Stimulated activated CD4-positive, alpha-beta T cell treated with anti-CD3 and anti-CD28 coated beads, Interleukin-15, amount 100 ng/mL, for 1 hour (primary cell): ENCODE measurements at places on chromosomes 4 and X.
A peak's percentile ranks its signal among the peaks of the same experiment; 100 is the strongest.

DNA sequence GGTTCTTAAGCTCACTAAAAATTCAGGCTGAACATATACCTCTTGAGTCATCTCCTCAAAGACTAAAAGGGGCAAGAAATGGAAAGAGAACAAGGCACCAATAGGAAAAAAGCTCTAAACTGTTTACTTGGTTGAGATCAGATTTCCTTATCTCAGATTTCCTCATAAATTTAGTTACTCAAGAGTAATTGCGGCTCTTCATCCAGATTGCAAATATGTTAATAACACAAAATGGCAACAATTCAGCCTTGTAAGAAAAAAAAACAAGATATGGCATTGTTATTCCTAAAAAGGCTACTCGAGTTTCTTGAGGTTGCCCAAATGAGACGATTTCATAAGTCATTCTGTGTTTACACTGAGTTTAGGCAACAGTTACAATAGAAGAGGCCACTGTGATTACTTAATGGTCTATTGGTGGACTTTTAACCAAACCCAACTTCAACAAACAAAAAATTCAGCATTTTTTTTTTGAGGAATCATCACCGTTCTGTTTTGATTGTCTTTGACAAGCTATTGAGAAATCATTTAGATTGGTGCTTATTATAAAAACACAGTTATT is 97.9 kb upstream of the PDHA1 start:
- DNase-seq = no peak

GRCh38 chrX:49838374-49838773 is 9.3 kb downstream of the PAGE4 start:
- no peak for DNase-seq

GRCh38 chr4:37719021-37719420 is 32.8 kb upstream of the RELL1 start:
- DNase-seq = no peak

DNA sequence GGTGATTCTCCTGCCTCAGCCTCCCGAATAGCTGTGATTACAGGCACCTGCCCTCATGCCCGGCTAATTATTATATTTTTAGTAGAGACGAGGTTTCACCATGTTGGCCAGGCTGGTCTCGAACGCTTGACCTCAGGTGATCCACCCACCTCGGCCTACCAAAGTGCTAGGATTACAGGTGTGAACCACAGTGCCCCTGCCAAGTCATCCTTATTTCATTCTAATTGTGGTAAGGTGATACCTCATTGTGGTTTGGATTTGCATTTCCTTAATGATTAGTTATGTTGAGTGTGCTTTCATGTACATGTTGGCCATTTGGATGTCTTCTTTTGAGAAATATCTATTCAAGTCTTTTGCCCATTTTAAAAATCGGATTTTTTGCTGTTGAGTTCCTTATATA is 93.0 kb downstream of the USP9X start:
- no peak for DNase-seq

GRCh38 chr4:156799121-156799589 is 172.4 kb downstream of the PDGFC start:
- no peak for DNase-seq

DNA sequence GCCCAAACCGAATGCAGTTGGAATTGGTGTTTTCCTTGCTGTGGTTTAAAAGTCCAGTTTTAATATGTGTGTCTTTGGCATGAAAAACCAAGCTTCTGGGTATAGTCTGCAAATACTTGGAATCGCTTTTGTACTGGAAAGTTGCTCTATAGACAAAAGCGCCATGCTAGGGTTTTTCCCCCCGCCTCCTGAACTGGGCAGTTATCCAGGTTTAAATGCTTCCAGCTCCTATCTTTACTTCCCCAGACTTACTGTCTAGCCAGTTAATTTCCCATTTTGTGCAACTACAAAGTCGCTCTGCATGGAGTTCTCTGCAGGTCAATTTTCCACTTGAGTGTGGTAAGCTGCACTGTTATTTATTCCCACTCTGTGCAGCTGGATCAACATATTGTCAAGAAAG is 2.7 kb downstream of the RASL11B start:
- no peak for DNase-seq

DNA sequence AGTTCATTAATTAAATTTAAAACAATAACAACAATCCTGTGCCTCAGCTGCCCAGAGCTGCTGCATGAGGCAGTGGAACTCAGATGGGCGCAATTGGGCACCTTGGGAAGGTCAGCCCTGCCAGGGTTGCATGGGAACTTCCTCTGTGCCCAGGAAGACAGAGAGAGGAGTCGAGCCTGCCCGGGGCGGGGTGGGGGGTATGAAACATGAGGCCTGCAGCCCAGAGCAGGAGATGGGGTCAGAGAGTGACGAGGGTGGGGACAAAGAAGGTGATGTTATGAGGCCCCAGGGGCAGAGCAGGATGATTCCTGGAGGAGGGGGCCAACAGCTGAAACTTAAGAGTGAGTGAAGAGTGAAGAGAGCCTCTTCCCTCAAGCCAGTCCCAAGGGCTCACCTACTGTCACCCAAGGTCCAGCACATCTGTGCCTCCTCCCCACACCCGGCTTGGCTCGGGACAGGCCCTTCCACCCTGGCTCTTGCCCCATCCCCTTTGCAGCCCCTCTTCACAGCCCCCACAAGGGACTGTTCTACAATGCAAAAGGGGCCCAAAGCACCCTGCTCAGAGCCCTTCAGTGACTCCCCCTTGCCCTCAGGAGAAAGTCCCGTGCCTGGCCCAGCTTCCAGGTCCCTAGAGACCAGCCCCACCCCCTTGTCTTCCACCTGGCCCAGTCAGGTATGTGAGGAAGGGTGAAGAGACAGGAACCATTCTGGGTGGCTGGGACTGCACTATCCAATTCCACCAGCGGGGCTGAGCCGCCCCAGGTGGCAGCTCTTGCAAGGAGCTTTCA is 31.4 kb downstream of the HMX1 start:
- no peak for DNase-seq

DNA sequence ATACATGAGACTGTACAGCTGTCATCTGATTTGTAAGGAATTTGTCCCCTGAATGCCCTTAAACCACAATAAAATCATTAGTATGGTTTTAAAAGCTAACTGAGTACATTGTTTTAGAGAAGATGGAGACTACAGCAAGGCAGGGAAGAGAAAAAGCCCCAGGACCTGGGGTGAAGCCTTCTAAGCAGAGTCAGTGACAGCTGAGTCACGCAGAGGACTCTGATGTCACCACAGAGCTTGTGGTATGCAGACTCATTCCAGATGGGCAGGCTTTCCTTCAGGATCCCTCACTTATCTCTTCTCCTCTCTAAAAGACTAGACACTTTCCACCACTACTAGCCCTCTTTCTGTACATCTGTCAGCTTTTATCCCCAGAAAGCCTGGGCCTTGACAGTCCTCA is 97.1 kb upstream of the ATOH1 start:
- DNase-seq = no peak

DNA sequence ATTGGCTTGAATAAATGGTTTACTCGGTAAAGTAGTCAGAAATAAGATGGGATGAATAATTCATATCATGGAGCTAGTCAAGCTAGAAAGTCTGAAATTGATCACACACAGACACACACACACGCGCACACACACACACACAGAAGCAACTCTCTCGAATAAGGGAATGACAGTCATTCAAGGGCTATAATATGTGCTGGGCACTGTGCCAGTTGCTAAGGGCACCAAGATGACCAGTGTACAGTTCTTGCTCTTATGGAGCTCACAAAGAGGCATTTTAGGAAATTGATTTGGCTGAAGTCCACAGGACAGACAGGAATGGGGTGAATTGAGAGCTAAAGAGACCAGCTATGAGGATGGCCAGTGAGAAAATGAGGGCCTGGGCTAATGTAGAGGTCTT is 34.2 kb upstream of the SH3D19 start:
- no peak for DNase-seq

GRCh38 chr4:61958591-61958990 is 758.5 kb downstream of the ADGRL3 start:
- no peak for DNase-seq

DNA sequence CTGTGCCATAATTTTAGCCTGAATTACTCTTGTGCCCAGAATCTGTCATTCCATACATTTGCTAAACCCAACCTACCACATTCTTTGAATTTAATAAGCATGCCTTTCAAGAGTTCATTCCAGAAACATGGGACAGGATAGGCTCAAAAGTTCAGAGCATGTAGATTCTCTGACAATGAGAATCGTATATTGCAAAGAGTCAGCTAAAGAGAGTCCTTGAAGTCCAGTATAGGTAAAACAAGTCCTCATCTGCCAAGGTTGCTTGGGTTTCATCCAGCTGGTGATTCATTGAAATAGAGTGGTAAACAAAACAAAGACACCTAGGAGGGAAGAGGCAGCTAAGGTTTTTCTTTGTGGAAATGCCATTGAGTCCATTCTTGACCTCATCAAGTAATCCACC is 249.3 kb upstream of the DIPK2B start:
- DNase-seq = no peak

DNA sequence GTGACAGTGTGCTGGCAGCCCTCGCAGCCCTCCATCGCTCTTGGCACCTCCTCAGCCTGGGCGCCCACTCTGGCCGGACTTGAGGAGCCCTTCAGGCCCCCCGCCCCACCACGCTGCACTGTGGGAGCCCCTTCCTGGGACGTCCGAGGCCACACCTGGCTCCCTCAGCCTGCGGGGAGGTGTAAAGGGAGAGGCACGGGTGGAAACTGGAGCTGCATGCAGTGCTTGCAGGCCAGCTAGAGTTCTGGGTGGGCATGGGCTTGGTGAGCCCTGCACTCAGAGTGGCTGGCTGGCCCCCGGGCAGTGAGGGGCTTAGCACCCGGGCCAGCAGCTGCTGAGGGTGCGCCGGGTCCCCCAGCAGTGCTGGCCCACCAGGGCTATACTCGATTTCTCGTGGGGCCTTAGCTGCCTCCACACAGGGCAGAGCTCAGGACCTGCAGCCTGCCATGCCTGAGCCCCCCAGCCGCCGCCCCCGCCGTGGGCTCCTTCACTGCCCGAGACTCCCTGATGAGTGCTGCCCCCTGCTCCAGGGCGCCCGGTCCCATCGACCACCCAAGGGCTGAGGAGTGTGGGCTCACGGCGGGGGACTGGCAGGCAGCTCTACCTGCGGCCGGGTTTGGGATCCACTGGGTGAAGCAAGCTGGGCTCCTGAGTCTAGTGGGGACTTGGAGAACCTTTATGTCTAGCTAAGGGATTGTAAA is 1672.7 kb upstream of the PCDH7 start:
- no peak for DNase-seq

GRCh38 chr4:175935016-175935661 is 123.1 kb upstream of the GPM6A start:
- no peak for DNase-seq

DNA sequence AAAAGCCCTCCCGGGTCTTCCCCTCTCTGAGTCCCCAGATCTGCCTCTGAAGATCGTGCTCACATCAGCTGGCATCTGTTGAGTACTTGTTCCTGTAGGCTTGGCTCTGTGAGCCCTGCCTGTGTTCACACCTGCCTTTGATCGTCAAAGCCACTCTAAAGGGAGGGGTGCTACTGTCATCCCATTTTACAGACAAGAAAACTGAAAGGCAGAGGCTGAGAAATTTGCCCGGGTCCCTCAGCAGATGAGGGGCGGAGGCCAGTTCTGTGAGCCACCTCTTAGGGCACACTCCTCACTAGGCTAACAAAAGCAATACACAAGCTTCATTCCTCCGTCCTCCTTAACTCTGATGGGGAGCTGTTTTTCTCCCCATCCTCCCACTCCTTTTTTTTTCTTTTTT is 655 bp downstream of the CYTL1 start:
- DNase-seq = no peak

DNA sequence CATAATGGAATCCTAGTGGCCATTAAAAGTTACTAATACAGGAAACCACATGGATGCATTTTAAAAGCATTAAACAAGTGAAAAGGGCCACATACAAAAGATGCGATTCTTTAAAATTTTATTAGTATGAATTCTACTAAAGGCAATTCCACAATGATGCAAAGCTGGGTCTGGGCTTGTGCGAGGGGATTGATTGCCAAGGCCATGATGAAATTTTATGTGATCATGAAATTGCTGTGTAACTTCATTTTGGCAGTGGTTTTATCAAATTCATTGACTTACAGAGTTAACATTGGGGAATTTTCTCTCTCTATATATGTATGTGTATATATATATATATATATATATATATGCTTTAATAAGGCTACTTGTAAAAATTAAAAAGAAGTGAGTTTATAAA is 1142.5 kb upstream of the IGFBP7 start:
- no peak for DNase-seq

DNA sequence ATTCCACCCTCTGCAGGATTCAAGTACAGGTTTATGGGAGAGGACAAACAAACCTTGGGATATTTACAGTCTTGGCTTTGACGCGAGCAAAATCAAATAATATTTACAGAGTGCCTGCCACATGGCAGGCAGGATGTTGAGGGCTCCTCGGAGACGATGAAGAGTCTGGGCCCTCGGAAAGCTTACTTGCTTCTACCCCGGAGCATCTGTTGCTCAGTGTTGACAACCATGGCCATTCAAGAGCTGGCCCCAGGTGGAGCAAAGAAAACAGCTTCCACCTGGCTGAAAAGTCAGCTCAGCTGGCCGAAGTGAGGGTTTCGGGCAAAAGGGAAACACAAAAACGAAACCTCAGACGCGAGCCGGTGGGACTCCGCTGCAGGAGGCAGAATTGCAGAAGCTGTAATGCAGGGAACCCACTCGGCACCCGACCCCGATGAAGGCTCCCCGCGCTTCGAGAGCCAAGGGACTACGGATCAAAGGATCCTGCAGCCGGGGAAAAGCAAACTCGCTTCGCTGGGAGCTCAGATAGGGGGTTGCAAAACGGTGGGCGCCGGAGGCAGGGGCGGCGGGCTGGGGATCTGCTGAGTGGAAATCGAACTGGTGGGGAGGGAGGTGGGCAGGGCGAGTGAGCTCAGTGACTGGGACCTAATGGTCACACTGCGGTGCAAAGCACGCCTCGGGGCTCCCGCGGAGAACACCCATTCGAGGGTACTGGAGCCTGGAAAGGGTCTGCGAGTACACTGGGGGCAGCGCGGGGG is 805 bp downstream of the ATP8A1 start:
- DNase-seq = peak; percentile 11

- DNase-seq = no peak
Observed at GRCh38 chr4:98610926-98611676, 47.3 kb downstream of the TSPAN5 start.

- no peak for DNase-seq
Observed at GRCh38 chr4:42786350-42787078, 106.0 kb upstream of the GRXCR1 start.

DNA sequence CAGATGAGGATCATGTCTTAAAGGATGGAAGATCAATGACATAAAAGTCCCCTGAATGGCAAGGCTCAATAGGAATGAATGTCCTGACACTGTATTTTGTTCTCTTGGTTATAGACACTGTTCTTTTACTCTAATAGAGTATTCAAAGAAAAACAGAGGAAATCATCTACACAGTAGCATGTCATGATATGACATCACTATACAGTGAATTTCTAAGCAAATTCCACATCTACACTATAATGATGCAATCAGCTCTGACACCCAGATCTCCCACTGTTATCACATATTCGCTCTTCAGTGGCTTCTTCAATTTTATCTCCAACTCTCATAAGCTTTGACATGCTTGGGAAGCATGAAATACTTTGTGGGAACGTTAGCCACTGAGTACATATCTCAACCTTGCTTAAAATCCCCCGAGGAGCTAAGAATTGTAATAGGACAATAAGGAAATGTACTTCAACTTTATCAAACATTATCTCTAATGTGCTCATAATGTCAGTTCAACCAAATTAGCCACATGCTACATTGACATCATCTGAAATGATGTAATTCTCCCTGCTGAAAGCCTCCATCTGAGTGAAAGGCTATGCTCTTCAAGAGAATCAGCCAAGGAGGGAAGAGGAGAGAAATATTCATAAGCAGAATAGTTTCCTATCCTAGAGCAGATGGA is 139.6 kb upstream of the PTCHD1 start:
- DNase-seq = no peak
